ENCODE measurements at places on chromosomes 16 and 17. TPM values are rescaled to one million over a fixed set of nuclear protein-coding genes. Genes with fewer than 3 reads are reported as not detected.

ENPP7 gene
- not detected for total RNA-seq

GRCh38 chr17:50660042-50660886 lies 25.6 kb downstream of the ABCC3 start:
- DNase-seq: no peak

SPPL2C gene
- not detected for total RNA-seq

RAB37 gene
- total RNA-seq: 0.11 TPM

GRCh38 chr16:30430428-30430970 lies 669 bp upstream of the DCTPP1 start:
- no peak for DNase-seq

DNA sequence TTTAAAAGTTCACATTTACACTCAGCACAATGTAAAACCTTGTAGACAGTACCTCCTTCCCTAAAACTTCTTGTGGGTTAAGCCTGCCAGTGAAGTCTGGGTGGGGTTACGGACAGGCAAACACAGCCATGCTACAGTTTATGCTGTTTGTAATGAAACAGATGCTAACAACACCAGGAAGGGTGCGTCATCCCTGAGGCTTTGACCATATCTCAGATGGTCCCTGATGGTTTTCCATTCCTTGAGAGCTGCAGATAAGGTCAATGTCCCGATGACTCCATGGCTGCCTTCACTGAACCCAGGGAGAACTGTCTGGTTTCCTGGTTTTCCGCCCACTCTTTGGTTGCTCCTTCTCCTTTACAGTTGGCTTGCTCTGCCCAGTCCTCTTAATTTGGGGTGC lies 29.1 kb downstream of the GAS7 start:
- DNase-seq: no peak

GRCh38 chr17:48617471-48618255 lies 2.6 kb upstream of the HOXB8 start:
- no peak for DNase-seq

GRCh38 chr17:9269350-9270035 lies 248.2 kb downstream of the NTN1 start:
- no peak for DNase-seq

GRCh38 chr17:65054602-65055001 lies 1.9 kb downstream of the GNA13 start:
- DNase-seq: no peak

PNMT gene
- not detected for total RNA-seq

- DNase-seq: no peak
These were observed 295.8 kb downstream of the FOXL1 start for GRCh38 chr16:86874141-86874540.

HS3ST3A1 gene
- total RNA-seq: 187 TPM

DNA sequence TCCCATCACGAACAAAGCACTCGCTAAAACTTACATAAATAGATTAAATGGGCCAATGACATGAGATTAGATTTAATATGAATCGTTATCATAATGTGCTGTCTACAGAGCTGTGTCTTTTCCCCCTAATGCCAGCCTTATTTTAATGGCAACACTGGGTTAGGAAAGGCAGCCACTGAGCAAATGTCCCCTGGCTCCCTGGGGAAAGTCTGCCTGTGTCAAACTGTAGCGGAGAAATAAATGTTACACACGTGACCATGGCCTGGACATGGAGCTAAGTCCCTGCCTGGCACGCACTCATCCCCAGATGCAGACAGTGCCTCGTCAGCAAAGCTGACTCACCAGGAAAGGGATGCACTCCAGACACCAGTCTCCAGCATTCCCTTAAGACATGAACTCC lies 61.3 kb upstream of the SDK2 start:
- DNase-seq: peak; percentile 62

DNA sequence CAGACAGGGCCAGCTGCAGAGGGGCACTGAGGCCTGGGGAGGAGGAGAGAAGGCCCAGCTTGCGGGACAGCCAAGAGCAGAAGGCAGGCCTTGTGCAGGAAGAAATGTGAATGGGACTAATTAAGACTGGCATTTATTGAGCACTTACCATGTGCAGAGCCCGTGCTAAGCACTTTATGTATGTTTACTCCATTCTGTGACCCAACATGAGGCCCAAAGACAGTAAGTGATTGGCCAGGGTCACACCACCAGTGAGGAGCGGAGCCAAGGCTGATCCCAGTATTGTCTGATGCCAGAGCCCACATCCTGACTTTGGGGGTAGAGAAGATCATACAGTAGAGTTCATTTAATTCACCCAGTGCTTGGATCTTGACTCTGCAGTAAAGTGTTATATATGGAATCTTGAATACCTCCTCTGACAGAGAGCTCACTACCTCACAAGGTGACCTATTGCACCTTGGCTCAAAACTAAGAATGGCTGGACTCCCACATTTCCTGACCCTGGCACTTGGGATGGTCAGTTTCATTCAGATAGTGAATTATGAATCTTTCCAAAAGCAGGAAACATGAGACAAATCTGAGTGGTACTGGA lies 13.6 kb downstream of the KATNB1 start:
- DNase-seq: no peak

DNA sequence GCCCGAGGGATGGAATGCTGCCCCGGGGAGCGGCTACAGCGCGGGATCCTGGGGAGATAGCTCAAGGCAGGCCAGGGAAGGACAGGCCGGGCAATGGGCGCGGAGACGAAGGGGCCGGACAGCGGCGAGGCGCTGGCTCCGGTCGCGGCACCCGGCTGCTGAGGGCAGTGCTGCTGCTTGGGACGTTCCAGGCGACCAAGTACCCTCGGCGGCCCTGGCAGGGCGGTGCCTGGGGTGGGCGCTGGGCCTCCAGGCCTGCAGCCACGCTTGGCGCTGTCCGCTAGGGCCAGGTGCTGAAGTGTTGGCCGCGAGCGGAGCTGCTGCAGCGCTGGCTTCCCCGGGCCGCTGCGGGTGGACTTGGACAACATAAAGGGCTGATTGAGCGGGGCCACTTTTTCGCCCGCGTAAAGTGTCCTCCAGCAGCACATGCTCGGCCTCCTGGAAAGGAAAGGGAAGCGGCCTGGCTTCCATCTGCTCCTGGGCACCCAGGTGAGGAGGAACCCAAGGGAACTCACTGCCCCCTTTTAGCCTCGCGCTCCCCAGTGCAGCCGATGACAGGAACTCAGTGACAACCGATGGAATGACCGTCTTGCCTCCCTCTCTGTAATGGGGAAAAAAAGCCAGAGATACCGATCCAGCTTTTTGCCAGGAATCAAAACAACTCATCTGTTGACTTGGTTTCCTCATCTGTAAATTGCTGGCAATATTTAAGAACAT lies 23.7 kb downstream of the CLEC3A start:
- peak; percentile 61 for DNase-seq

GRCh38 chr17:77472468-77473310 lies 331.9 kb downstream of the SEC14L1 start:
- no peak for DNase-seq

DNA sequence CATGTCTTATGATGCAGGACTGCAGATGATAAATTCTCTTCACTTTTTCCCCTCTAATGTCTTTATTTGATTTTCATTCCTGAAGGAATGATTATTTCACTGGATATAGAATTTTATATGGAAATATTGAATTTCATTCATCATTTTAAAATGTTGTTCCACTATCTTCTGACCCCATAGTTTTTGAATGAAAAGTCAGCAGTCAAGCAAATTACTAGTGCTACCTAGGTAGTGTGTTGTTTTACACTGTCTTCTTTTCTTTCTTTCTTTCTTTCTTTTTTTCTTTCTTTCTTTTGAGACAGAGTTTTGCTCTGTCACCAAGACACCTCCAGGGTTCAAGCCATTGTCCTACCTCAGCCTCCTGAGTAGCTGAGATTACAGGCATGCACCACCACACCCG lies 76.9 kb downstream of the WSB1 start:
- no peak for DNase-seq

- DNase-seq: no peak
These were observed 5.1 kb downstream of the ANKFN1 start for GRCh38 chr17:56158344-56158743.

GRCh38 chr16:79417601-79418008 lies 182.9 kb downstream of the MAF start:
- no peak for DNase-seq

CDH15 gene
- total RNA-seq: not detected

- peak; percentile 83 for DNase-seq
These were observed 24.1 kb downstream of the BAHCC1 start for GRCh38 chr17:81419319-81419885.

HNF1B gene
- total RNA-seq: not detected

DNA sequence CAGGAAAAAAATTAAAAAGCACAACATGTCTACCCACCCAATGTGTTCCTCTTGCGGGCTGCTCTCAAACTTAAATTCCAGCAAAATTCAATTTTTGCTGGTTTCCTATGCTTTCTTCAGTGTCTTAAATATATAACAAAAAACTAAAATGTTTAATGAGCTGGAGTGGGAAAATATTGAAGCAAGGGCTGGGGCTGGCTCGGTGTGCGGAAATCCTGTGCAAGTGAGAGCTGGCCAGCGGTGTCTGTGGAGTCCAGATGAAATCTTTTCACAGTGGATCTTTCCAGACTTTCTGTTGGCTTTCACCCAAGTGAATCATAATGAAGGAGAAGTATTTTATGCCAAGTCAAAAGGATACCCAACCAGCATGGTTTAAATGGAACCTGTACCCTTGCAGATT lies 1733.6 kb downstream of the TP53TG3F start:
- no peak for DNase-seq

DNA sequence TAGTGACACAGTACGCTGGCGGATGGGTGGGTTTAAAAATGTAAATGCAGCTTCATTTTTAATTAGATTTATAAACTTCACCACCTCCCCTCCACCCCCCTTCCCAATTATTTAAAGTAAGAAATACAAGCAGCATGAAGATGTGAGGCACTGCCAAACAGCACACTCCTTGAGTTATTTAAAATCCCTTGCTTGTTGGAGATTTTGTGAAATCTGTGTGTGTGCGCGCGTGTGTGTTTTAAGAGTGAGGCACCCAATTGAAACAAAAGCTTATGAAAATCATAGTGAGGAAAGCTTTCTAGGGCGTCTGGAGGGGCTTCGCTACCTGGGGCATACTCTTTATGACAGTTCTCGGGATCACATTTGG lies 219.6 kb upstream of the IRX3 start:
- DNase-seq: no peak

GRCh38 chr17:80287806-80288567 lies 27.3 kb downstream of the RNF213 start:
- no peak for DNase-seq

SEPTIN12 gene
- total RNA-seq: not detected
